ENCODE measurements at places on chromosomes 12 and 14.

DNA sequence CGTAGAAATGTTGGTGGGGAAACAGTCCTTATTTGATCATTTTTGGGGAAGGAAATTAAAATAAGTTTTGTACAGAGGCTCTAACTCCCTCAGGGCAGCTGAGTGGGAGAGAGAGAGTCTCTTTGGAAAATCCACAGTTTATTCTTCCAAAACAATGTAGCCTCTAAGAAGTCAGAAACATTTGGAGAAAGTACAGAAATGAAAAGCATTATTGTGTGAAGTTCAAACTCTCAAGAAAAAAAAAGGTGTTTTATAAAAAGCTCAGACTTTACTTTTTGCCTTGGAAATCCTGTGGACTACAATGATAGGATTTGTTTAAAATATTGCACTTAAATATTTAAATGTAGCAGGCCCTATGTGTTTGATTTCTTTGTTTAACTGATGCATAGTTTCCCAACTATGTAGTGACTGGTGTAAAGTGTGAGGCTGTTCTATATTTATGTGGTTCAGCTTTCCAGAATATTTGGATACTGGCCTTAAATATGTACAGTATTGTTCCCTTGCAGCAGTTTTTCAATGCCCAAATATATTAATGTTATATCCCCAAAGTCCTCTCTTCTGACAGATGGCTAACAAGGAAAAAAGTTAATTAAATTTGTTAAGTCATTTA lies 82.0 kb upstream of the OTOGL start:
- DNase-seq: no peak

- DNase-seq: no peak
Measured at GRCh38 chr14:28577711-28578131, 188.9 kb upstream of the FOXG1 start.

DNA sequence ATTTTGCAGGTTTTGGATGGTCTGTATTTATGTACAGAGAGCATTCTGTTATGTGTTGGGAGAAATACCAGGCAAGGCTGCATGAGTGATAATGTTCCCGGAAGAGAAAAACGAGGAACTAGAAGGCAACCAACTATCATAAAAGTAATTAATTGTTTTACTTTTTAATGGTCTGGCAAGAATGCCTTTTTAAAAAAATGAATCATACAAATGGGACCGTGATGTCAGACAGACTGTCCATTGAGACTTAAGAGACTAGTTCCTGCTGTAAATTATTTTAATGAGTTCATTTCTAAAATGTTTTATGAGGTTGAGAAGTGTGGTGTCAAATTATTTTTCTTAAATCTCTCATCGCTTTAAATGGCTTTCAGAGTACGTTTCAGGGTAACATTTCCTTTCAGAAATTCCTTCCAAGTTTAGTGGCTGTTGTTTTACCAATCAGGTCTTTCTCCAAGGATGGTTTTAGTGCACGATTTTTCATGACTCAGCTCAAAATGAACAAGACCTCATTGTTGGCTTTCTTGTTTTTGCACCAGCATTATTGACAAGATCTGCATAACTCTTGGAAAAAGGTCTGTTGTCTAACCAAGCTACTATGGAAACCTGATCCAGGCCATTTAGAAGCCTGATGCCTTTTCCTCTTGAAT lies 86.1 kb upstream of the ARHGAP5 start:
- DNase-seq: no peak

DNA sequence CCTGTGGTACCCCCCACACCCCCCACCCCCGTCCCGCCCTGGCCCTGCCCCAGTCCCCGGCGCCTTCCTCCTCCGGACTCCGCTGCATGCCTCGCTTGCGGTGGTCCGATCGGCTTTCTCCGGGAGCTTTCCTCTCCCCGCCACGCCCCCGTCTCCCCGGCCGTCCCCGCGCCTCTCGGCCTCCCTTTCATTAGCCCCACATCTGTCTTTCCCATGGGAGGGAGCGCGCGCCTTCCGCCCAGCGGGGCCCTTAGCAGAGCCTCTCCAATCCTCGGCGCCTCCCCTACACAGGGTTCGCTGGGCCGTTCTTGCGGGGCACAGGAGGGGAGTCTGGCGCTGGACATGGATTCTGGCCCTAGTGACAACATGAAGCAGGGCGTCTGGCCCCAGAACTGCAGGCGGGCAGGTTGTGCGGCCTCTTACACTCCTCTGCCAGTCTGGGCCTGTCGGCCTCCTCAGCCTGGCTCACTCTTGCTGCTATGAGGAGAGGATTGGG lies 1.5 kb upstream of the EFS start:
- DNase-seq: no peak

DNA sequence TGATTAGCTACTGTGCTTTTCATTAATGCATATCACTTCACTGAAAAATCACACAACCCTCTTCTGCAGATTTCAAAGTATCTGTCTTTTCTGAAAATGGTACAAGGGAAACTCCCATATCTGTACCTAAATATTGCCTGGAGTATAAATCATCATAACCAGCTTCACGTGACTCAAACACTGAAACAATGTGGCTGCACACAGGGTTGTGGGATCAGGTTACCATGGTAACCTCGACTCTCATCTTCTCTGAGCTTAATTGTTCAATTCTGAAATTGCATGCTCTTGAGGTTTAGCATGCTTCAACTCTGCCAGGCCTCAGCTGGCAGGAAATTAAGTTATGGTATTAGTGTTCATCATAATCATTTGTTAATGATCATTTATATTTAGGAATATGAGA lies 77.5 kb upstream of the CPSF6 start:
- peak; percentile 45 for DNase-seq
